Esophagus muscularis mucosa (tissue), 4 donors: ENCODE measurements at places on chromosomes 2 and 18.

- no peak for DNase-seq
These were observed 132.6 kb downstream of the WDSUB1 start for GRCh38 chr2:159153951-159154350.

DNA sequence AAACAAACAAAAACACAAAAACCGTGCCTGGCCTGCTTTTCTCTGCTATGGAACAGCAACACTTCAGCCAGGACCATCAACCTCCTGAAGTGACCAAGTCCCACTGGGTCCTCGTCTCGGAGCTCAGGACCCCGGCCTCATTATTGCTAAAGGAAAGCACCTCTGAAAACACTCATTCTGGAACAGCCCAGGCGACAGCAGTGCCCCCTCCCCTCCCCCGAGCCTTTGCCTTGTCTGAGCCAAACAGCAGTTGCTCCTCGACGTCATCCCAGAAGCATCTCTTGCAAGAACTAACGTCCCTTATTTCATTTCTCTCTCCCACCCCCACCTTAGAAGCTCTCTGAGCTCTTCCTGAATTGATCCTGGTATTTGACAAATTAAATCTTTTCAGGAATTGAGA is 27.4 kb downstream of the APCDD1 start:
- peak; percentile 85 for DNase-seq

GRCh38 chr18:67386032-67386431 is 130.5 kb downstream of the DSEL start:
- DNase-seq: no peak

GRCh38 chr18:71168557-71169145 is 879.8 kb downstream of the SOCS6 start:
- DNase-seq: no peak

GRCh38 chr2:9673914-9674481 is 43.2 kb upstream of the YWHAQ start:
- no peak for DNase-seq

GRCh38 chr2:216015722-216016464 is 2.5 kb upstream of the MREG start:
- DNase-seq: peak; percentile 64

DNA sequence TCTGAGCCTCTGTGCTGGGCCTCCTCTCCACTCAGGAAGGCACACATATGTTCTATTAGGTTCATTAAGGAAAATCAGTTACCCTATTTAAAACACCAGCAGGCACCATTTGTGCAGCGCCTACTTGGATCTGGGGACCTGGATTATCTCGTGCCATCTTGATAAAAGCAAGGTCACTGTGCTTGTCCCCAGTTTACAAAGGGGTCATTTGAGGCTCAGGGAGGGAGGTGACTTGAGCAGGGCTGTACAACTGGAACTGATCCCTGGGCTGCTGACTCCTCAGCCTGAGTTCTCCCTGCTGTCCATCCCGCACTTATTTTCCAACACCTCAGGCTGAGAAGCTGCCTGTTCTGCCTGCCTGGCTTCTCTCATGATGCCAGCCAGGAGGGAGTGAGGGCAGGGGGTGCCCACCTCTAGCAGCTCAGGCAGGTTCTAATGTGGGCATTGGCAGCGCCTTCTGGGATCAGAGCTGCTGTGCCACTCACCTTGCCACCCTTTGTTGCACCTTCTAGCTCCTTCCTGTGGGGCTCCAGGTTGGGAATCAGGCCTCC is 120.3 kb downstream of the GLI2 start:
- DNase-seq: no peak

DNA sequence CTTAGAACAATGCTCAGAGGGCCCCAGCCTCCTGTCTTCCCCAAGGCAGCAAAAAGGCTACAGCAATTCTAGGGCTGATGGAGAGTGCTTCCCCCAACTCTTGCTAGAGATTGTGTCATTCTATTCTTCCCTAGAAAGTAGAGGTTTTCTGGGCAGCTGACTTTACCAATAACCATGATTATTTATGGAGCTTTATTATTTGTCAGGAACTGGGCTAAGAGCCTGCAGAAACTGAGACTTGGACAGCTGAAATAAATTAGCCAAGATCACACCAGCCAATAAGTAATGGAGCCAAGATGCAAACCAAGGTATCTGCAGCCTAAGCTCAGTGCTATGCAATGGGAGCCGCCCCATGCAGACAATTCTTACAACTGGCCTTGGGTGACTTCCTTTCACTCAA is 84.8 kb downstream of the CCBE1 start:
- DNase-seq: peak; percentile 62

DNA sequence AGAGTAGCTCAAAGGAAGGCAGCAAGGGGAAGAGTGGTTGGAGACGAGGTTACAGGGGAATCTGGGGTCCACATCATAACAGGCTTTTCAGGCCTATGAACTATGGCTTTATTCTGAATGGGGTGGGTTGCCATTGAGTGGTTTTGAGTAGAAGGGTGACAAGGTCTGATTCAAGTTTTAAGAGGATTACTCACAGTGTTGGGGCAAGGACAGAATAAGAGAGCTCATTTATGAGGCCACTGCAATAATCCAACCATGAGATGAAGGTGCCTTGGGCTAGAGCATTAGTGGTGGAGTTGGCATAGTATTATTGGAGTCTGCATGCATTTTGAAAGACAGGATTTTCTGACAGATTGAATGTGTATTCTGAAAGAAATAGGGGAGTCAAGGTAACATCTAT is 315.9 kb downstream of the RNF144A start:
- no peak for DNase-seq

- no peak for DNase-seq
These were observed 75.7 kb upstream of the CDCA7 start for GRCh38 chr2:173278794-173279526.

- DNase-seq: no peak
These were observed 17.4 kb downstream of the NTSR2 start for GRCh38 chr2:11652553-11652952.

DNA sequence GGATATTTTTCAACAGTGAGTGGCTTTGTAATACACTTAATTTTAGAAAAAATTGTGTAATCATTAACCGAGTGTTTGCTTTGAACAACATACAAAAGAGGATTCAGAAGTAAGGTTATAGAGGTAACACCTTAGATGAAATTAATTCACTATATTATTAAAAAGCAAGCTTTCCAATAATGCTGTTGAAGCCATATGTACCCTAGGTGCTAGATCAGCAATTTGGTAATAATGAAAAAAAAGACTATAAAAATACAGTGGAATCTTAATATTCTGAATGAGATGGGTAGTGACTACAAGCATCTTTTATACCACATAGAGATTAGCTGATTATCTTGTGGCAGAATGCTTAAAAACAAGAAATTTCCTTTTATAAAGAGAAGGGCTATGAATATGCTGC is 115.1 kb upstream of the FAM136A start:
- DNase-seq: no peak

GRCh38 chr2:227696990-227697679 is 20.7 kb downstream of the SLC19A3 start:
- DNase-seq: no peak

GRCh38 chr2:41241325-41242000 is 789.6 kb upstream of the SLC8A1 start:
- DNase-seq: no peak

- no peak for DNase-seq
These were observed 522 bp downstream of the MBD1 start for GRCh38 chr18:50280707-50281294.

GRCh38 chr2:219688560-219689445 is 61.4 kb downstream of the SLC4A3 start:
- DNase-seq: no peak

- DNase-seq: no peak
These were observed 105.8 kb upstream of the SPOPL start for GRCh38 chr2:138395565-138396306.

GRCh38 chr2:101983486-101983885 is 8.3 kb upstream of the IL1R2 start:
- no peak for DNase-seq

DNA sequence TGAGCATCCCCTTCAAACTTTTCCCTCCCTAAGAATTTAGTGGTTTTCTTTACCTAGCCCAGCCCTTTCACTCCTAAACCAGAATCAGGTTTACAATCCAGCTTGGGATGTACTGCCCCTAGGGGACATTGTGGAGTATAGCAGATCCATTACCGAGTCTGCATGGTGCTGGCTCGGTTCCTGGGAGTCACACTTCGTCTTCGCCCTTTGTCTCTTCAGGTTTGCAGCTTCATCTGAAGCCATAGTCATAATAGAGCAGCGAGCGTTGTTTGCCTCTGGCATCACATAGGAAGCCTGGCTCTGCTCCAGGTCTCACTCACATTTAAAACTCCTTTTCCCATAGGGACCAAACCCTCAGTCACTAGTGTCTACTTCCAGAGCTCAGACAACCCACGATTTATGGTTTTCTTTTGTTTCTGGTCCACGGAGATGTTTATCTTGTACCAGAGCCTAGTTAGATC is 16.8 kb upstream of the LYPD6 start:
- DNase-seq: no peak

GRCh38 chr2:169824373-169825333 is at the start of gene METTL5:
METTL5 (minus strand) TSS chr2:169824905; CDS start chr2:169824597, 308 bp downstream.
- peak; percentile 93 for DNase-seq

- DNase-seq: no peak
These were observed 141.1 kb downstream of the HDAC4 start for GRCh38 chr2:239259603-239260298.
